Activated T-cell treated with anti-CD3 and anti-CD28 coated beads for 4 hours (primary cell): ENCODE measurements at places on chromosomes 7 and 10.

DNA sequence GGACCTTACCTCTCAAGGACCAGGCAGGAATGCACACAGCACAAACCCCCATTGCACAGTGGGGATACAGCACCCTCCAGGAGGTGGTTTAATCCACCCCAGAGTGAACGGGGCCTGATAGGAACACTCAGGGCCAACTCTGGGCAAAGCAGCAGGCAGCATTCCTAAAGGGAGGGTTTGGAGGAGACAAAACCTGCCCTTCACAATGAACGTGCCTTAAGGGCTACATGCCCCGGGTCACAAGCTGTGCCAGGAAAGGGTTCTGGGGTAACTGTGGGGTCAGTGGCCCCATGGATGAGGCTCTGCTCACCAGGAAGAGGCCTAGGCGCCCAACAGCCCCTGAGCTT is 1.1 kb downstream of the GPRIN2 start:
- no peak for DNase-seq

GRCh38 chr7:46259947-46260346 is 338.9 kb upstream of the IGFBP3 start:
- no peak for DNase-seq

GRCh38 chr7:44415510-44415909 is 74.9 kb downstream of the NUDCD3 start:
- no peak for DNase-seq

- DNase-seq = no peak
These were observed 797 bp upstream of the STMP1 start for GRCh38 chr7:135661311-135662122.

DNA sequence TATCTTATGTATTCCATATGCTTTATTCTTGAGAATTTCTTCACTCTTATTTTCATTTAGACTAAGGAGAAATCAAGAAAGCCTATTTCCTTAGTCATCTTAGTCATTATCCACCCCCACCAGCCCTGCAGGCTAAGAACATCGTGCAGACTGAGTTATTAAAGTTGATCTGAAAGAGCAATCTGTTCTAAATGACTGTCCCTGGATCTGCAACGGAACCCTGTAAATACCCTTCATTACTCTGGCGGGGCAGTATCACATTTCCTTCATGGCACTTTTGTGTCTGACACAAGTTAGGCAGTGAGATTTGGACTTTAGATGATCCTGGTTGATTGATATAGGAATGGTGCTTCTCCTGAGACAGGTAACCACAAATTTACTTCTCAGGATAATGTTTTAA is 3.5 kb upstream of the MYPN start:
- DNase-seq = no peak

GRCh38 chr7:157392256-157393037 is 55.6 kb downstream of the DNAJB6 start:
- DNase-seq = no peak

DNA sequence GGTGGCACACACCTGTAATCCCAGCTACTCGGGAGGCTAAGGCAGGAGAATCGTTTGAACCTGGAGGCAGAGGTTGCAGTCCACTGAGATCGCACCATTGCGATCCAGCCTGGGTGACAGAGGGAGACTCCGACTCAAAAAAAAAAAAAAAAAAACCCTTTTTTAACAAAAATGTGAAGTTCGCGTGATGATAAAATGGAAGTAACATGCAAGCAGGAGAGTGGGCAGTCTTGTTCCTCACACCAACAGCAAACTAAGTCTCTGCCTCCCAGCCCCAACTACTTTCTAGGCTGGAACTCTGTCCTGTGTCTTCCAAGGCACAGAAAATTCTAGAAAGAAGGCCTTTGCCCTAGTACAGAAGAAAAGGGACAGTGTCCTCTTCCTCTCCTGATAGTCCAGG is 11.3 kb downstream of the PIK3AP1 start:
- DNase-seq = no peak

DNA sequence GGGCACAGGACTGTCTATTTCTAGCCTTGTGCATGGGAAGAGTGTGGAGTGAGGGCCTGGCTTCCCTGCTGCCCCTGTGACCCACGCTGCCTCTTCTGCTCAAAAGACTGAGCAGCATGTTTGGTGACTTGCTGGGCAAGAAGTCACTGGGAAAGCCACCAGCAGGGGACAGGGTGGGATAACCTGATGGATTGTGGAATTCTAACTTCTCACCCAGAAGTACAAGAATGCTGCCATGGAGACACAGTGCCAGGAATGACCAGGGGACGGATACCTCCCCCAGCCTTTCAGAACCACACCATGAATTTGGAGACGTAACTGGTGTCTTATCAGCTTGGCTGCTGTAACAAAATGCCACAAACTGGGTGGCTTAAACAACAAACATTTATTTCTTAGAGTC is 28.4 kb downstream of the GALNTL5 start:
- DNase-seq = no peak

- DNase-seq = no peak
These were observed 28.4 kb downstream of the PCDH15 start for GRCh38 chr10:54772468-54773122.

DNA sequence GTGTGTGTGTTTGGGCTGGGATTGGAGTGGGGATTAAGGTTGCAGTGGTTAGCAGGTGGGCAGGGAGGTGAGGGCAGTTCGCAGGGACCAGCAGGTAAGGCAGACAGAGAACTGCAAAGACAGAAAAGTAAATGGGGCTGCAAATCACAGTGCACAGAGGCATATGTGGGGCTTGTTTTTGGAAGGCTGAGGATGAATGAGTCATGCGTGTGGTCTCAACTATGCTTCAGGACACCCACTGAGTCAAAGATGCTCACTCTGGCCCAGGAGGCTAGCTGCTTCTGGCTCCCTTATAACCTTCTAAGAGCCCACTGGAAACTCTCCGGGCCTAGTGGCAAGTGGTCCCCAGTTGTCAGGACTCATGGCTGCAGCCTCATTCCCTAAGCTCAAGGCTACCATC is 118.2 kb downstream of the ZNF248 start:
- no peak for DNase-seq

- no peak for DNase-seq
These were observed 69.0 kb downstream of the DKK1 start for GRCh38 chr10:52383088-52383487.

DNA sequence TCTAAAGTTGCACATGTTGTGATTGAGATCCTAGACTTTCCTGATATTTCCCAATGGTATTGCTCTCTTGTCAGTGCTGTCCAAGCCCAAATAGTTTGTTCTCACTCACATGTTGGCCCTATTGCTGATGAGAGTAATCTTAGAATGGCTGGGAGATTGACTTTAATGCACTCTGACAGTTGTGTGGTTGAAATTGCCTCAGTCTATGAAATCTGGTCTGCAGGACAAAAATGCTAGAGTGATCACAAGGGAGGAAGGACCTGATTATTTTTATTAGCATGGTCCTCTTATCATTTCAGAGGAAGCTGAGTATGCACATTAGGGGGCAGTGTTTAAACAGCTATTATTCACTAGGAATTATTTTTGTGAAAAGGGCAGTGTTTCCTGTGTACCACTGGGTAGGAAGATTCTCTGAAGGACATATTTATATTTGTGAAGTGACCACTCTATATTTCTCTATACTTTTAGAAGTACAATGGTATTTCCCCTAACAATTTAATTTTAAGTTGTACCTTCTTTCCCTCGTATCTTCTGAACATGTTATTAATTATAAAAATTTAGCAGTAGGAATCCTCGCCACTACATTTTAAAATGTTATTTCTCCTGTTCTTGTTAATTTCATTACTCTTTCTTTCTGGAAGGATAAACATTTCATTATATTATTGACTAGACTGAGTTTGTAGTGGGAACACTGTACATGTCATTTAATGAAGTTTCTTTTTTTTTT is 64.4 kb downstream of the SUGCT start:
- DNase-seq = no peak

DNA sequence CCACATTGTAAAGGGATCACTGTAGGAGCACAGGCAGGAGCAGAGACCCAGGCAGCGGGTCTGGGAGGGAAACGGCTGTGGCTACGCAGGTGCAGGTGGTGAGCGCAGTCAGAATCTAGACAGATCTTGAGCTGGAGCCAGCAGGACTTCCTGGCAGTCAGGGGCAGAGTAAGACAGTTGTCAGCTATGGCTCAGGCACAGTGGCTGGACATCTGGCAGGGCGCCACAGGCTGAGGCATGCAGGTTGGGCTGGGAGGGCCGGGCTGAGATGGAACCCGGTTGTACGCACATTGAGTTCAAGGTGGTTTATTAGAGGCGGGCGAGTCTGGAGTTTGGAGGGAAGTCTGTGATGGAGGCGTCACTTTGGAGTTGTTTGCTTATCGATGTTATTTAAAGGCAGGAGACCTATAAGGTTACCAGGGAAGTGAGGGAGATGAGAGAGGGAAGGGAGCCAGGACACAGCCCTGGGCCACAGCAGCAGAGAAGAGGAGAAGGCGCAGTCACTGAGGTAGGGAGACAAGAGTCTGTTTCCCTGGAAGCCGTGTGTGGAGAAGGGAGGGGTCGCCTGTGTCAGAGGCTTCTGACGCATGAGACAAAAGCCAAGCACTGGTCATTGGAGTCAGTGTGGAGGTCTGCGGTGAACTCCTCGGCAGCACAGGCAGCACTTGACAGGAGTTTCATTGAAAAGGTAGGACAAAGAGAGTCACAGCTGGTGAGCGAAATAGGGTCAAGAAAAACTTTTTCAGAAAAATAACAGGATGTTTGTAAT is 73.8 kb downstream of the LANCL2 start:
- no peak for DNase-seq

- DNase-seq = no peak
These were observed 90.3 kb downstream of the BTRC start for GRCh38 chr10:101444058-101444898.

GRCh38 chr10:72069751-72070526 is 18.4 kb downstream of the SPOCK2 start:
- DNase-seq = no peak

- no peak for DNase-seq
These were observed 22.2 kb upstream of the CAMK2B start for GRCh38 chr7:44347546-44348114.

- no peak for DNase-seq
These were observed 295.5 kb downstream of the MDFIC start for GRCh38 chr7:115217373-115217772.

GRCh38 chr10:103568505-103568904 is 75.0 kb downstream of the NEURL1 start:
- DNase-seq = no peak

DNA sequence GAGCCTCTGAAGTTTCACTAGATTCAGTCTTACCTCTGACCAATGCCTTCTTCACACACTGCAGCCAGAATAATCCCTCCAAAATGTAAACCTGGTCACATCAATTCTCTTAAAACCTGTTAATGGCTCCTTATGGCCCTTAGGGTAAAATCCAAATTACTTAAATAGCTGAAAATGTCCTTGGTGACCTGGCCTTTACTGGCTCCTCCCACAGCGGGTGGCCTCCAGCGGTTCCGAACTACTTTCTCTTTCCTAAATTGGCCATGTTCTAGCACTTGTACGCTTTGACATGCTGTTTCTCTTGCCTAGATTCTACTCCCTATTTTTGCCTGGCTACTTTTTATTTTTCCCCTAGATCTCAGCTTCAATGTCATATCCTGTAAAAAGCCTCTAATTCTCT is 36.1 kb downstream of the AGK start:
- no peak for DNase-seq

GRCh38 chr10:36736311-36736710 is 389.1 kb upstream of the ANKRD30A start:
- DNase-seq = no peak

DNA sequence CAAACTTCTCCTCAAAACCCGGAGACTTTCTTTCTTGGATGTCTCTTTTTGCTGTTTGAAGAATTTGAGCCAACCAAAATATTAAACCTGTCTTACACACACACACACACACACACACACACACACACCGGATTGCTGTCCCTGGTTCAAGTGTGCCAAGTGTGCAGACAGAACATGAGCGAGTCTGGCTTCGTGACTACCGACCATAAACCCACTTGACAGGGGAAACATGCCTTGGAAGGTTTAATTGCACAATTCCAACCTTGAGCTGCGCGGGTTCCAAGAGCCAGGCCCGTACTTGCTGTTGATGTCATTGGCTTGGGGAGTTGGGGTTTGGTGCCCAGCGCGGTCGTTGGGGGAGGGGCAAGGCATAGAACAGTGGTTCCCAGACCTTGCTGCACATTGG is 1.7 kb downstream of the EGFR start:
- no peak for DNase-seq

DNA sequence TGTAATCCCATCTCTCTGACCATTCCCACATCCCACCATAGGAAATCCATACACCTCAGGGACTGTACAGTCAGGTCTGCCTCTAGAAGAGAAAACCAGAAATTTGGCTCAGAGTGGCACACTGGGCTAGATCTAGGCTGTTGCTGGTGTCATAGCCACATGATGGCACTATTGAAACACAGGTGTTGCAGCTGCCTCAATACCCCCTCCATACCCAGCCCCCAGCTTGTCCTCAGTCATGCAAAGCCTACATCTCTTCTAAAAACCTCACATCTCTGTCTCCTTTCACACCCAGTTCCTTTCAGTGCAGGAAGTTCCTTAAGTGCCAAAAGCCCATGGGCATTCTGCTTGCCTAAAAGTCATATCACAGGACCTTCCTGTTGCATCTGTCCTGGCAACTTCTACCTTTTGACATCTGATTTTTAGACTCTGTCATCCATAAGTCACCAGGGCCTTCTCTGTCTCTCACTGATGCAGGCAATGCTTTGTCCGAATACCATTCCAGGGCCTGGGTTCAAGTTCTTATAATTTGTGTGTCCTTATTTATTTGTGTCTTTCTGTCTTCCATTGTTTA is 27.0 kb upstream of the HIBADH start:
- no peak for DNase-seq

GRCh38 chr7:50359995-50360925 is 55.7 kb downstream of the IKZF1 start:
- peak; percentile 72 for DNase-seq

GRCh38 chr10:126754966-126755365 is 84.5 kb upstream of the C10orf90 start:
- no peak for DNase-seq

- no peak for DNase-seq
These were observed 11.6 kb downstream of the CBX3 start for GRCh38 chr7:26212921-26213718.

DNA sequence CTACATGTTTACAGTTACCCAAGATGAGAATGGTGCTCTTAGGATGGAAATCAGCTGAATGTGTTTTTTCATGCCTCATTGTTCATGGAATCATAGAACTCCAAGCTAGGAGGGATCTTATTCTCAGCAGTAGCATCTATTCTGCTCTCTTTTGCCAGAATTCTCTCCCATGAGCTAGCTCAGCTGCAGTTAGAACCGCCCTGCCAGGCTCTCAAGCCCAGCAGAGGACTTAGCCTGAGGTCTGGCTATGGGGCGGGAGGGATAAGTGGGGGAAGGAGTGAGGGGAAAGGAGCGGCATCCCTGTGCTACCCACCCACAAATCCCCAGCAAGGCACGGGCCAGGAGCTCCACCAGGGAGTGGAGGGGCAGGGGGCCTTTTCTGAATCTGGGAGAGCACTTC is 120.7 kb upstream of the PLXNA4 start:
- DNase-seq = no peak

GRCh38 chr10:79206300-79207095 is 137.7 kb downstream of the ZMIZ1 start:
- DNase-seq = no peak

- DNase-seq = no peak
These were observed 161.4 kb upstream of the EEPD1 start for GRCh38 chr7:35991511-35992232.

GRCh38 chr7:88357781-88358525 is 51.3 kb upstream of the STEAP4 start:
- DNase-seq = no peak

- DNase-seq = no peak
These were observed 12.2 kb downstream of the PTN start for GRCh38 chr7:137331378-137331777.
